ENCODE measurements at places on chromosomes 7 and 10. TPM values are rescaled to one million over a fixed set of nuclear protein-coding genes. Genes with fewer than 3 reads are reported as not detected.

GRCh38 chr10:35510891-35511290, 94.2 kb upstream of the GJD4 start:
- H3K27me3 ChIP-seq = no peaks in the 10 kb centered on the region
- DNase-seq = no peak
- H3K36me3 ChIP-seq = peaks cover 10% of the 10 kb centered on the region
- peaks cover 2% of the 10 kb centered on the region for H3K4me1 ChIP-seq

DNA sequence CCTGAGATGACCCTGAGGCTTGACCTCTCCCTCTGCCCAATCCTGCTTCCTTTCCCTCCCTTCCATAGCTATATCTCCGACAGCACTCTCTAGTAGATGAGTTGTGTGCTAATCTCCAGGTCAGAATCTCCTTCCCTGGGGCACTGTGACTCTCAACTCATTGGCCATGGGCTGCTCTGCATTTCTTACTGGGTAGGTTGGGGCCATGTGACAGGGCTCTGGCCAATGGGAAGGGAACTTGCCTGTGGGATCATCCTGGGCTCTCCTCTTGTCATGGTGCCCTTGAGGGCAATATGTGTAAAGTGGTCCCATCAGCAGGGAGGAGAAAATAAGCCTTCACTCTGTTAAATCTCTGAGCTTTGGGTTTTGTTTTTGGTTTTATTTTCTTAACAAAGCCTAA, 80.1 kb upstream of the ANKRD1 start:
- no peak overlapping the region for H3K27ac ChIP-seq
- H3K27me3 ChIP-seq = no peaks in the 10 kb centered on the region
- no peak overlapping the region for H3K4me3 ChIP-seq
- H3K4me1 ChIP-seq = no peaks in the 10 kb centered on the region
- DNase-seq = no peak
- H3K36me3 ChIP-seq = no peaks in the 10 kb centered on the region

DNA sequence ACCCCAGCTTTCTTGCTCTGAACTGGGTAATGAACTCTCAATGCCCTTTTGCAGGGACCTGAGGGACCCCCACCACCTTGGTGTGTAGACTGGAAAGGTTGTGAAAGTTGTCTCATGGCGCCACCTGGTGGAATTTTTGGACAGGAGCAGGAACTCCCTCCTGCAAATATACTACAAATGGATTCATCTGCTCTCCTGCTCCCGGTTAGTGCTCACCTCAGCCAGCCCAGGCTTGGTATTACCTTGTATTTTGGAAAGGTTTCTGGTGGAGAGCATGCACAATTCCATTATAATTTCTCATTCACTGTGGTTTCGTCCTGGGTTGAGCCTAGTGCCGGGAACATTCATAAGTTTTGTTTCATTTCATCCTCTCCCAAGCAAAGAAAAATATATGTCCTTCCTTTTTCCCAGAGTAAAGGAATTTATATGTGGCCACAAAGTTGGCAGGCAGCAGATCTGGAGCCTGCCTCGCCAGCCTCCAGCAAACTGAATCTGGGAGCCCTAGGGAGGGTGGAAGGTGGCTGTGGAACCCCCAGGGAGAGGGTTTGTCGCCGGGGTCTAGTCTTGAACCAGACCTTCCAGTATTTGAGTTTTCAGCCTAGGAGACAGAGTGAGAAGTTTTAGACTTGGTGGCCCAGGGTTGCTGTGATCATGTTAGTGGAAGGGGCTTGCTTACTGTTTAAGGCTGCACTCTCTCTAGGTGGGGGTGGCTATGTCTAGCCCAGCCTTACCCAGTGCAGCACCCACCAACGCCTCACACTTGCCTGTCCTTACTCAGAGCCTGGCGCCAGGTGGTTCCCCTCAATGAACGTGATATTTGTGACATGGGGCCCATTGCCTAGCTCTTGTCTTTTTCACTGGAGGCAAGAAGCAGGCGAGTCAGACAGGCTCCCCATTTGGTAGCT, 9.5 kb downstream of the FAM241B start:
- no peaks in the 10 kb centered on the region for H3K36me3 ChIP-seq
- H3K27me3 ChIP-seq = no peaks in the 10 kb centered on the region
- peak; percentile 87 for DNase-seq
- H3K4me3 ChIP-seq = no peak overlapping the region

GRCh38 chr10:921471-922414, 9.8 kb downstream of the LARP4B start:
- no peaks in the 10 kb centered on the region for H3K27me3 ChIP-seq
- peaks cover 6% of the 10 kb centered on the region for H3K4me1 ChIP-seq
- no peaks in the 10 kb centered on the region for H3K36me3 ChIP-seq
- DNase-seq = peak; percentile 59

DNA sequence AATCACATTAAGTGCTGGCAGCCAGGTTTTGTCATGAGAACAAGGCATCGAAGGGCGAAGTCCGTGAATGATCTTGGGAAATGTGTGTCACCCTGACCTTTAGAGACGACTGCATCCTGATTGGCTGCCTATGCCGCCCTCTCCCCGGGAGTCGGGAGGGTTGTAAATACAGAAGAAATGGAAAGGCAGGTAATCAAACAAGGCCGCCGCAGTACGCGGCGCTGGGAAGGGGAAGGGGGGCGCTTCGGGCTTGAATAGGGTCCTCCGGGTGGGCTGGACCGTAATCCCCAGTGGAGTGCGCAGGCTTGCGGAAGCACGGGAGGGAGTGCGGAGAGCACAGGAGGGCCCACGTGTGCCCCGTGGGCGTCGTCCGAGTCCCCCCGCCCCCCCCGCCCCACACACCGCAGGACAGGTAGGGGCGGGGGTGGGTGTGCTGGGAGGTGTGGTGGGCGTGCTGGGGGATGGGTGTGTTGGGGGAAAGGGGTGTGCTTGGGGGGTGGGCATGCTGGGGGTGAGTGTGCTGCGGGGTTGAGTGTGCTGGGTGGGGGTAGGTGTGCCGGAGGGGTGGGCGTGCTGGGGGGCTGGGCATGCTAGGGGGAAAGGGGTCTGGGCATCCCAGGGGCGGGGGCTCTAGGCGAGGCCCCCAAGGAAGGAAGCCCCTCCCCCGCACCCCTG, 169.4 kb downstream of the ARHGAP12 start:
- no peaks in the 10 kb centered on the region for H3K36me3 ChIP-seq
- DNase-seq = no peak
- no peaks in the 10 kb centered on the region for H3K27me3 ChIP-seq
- peaks cover 19% of the 10 kb centered on the region for H3K4me1 ChIP-seq
- peak overlapping the region; percentile 95 for H3K4me3 ChIP-seq

DNA sequence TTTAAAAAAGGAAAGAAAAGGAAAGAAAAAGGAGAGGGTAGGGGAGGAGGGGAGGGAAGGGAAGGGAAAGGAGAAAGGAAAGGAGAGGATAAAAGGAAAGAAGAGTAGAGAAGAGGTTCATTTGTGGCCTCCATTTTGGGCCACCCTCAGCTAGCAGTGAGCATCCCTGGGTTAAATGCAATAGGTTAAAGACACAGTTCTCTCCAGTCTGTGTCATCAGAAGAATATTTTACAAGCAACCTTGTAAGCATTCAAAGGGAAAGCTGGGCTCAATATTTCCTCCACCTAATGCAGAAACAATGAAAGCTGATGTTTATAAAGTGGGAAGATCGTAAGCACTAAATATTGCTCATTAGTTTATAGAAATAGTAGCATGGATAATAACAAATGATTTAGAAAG, 219.1 kb upstream of the PITRM1 start:
- DNase-seq = no peak
- no peaks in the 10 kb centered on the region for H3K27me3 ChIP-seq
- no peak overlapping the region for H3K27ac ChIP-seq
- no peak overlapping the region for H3K4me3 ChIP-seq

DNA sequence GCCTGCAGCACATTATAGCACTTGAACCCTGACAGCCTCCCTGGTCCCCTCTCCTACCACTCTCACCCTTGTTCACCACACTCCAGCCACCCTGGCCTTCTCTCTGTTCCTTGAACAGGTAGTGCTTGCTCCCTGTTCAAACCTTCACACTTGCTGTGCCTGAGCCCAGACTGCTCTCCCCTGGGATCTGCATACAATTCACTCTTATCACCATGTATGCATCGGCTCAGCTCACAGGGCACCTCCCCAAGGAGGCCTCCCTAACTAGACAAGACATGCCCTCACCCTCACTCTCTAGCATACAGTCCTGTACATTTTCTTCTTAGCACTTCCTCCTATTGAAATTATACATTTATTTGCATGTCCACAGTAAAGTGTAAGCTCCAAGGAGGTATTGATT, 59.3 kb downstream of the FAM13C start:
- H3K27me3 ChIP-seq = peaks cover 56% of the 10 kb centered on the region
- no peak overlapping the region for H3K27ac ChIP-seq
- no peak for DNase-seq
- no peaks in the 10 kb centered on the region for H3K36me3 ChIP-seq
- H3K4me1 ChIP-seq = no peaks in the 10 kb centered on the region

HOXA11 gene
- total RNA-seq = 26.6 TPM

GRCh38 chr10:80199828-80200227, 5.5 kb downstream of the ANXA11 start:
- no peak for DNase-seq
- no peak overlapping the region for H3K4me3 ChIP-seq
- peaks cover 31% of the 10 kb centered on the region for H3K36me3 ChIP-seq
- no peak overlapping the region for H3K27ac ChIP-seq

DNA sequence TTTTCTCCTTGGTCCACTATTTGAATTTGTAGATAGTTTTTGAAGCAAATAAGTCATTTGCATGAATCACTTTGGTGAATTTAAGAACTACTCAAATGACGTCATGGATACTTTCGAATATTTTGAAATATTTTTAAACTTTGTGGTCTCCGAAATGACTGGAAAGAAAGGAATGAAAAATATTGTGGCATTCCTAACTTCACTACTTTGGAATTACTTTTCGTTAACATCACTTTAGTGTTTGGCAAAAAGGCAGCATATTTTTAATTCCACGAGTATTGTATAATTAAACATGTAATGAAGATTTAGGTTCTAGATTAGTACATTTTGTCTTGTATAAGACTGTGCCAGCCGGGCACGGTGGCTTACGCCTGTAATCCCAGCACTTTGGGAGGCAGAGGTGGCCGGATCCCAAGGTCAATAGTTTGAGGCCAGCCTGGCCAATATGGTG, 35.3 kb upstream of the ZRANB1 start:
- no peak overlapping the region for H3K4me3 ChIP-seq
- H3K4me1 ChIP-seq = no peaks in the 10 kb centered on the region
- peak; percentile 17 for DNase-seq

DNA sequence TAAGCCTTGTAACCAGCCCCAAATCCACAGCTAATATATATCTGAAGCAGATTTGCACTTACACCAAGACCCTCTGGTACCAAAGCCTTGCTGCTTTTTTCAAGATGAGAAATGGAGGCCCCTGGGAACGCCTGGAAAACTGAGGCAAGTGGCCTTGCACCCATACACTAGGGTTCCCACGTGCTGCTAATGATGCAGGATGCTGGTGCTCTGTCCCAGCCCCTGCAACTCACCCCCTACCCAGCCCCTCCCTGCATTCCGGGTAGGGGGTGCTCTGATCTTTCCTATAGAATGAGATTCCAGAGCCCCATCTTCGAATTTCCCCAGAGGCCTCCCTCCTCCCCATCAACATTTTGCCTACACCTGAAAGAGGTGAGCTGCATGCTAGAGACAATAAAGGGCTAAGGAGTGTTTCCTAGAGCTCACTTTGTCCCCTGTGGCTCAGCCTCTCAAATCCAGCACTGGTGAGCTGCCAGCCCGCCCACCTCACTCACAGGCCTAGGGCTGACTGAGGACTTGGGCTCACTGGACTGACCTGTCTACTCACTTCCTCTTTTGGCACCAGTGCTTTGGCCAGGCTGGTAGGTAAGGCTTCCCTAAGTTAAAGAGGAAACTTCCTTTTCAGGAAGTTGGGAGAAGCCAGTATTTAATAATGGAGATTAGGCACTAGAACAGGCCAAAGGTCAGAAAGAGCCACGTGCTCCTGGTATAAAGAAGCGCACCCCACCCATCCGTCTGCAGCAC, 9.8 kb downstream of the RBP4 start:
- peak; percentile 37 for DNase-seq
- no peak overlapping the region for H3K27ac ChIP-seq
- H3K36me3 ChIP-seq = no peaks in the 10 kb centered on the region

DNA sequence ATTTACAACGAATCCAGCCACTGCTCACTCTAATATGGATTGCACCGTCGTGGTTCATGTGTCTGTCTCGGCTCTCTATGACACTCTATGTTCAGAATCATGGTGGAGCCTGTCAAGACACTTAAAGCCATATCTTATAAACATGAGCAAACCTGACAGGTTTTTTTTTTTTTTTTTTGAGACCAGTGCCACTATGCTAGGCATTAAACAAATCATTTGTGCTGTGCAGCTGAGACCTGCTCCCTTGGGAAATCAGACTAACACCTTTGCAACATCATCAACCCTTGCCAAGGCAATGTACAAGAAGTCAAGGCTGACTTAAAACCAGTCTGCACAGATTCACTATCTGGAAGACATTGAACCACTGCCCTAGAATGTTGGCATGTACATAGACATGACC, 181.2 kb upstream of the ANK3 start:
- H3K4me3 ChIP-seq = peak overlapping the region; percentile 70
- peaks cover 15% of the 10 kb centered on the region for H3K36me3 ChIP-seq
- no peak overlapping the region for H3K27ac ChIP-seq
- no peaks in the 10 kb centered on the region for H3K27me3 ChIP-seq
- peak; percentile 32 for DNase-seq

PRF1 gene
- not detected for total RNA-seq

DNA sequence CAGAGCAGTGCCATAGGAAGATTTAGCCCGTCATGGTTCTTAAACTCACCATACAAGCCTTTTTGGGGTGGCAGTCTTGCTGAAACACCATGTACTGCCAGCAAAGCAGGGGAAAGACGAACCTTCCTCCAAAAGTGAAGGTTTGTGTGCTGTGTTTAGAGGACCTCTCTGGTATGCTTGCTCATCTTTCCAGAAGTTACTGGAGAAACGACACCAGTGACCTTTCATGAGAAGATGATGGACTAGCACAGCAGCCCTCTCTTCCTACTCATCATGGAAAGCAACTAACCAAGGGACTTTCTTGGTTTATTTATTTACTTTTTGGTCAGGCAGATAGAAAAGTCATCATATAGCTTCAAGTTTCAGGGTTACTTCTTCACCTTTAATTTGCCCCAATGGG, 247.4 kb downstream of the PTEN start:
- no peak overlapping the region for H3K27ac ChIP-seq
- no peak for DNase-seq
- H3K27me3 ChIP-seq = no peaks in the 10 kb centered on the region
- no peaks in the 10 kb centered on the region for H3K4me1 ChIP-seq
- no peaks in the 10 kb centered on the region for H3K36me3 ChIP-seq

FAM221A gene
- 5.6 TPM for total RNA-seq

SEC24C gene
- total RNA-seq = 325 TPM

GRCh38 chr7:29163854-29164253, 17.5 kb upstream of the CPVL start:
- H3K4me3 ChIP-seq = no peak overlapping the region
- H3K27ac ChIP-seq = no peak overlapping the region
- DNase-seq = peak; percentile 32
- no peaks in the 10 kb centered on the region for H3K36me3 ChIP-seq

AP4M1 gene
- 17.9 TPM for total RNA-seq

TAS2R39 gene
- not detected for total RNA-seq

DNA sequence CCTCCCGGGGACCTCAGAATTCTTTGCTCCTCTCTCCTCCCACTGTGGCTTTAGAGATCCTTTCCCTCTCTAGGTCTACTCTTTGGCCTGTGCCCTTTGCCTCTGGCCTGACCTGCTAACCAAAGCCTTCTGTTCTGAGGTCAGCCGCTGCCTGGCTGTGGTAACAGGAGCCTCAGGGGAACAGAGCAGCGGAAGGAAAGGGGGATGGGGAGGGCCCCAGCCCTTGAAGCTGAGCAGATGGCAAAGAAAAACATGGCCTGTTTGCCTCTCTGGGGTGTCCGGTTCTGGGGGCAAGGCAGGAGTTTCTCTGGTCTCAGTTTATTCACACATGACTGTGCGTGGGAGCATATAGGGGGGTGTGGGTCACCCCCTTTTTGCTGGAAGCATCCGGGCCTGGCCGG, 28.2 kb downstream of the COL26A1 start:
- no peaks in the 10 kb centered on the region for H3K27me3 ChIP-seq
- H3K27ac ChIP-seq = no peak overlapping the region
- no peaks in the 10 kb centered on the region for H3K36me3 ChIP-seq
- no peak for DNase-seq
- no peaks in the 10 kb centered on the region for H3K4me1 ChIP-seq

Data from PC-3 (cell line).